ENCODE measurements at places on chromosomes 3 and 15.

- no peak for ATAC-seq
These were observed 18.9 kb upstream of the ATP13A4 start for GRCh38 chr3:193573403-193574191.

DNA sequence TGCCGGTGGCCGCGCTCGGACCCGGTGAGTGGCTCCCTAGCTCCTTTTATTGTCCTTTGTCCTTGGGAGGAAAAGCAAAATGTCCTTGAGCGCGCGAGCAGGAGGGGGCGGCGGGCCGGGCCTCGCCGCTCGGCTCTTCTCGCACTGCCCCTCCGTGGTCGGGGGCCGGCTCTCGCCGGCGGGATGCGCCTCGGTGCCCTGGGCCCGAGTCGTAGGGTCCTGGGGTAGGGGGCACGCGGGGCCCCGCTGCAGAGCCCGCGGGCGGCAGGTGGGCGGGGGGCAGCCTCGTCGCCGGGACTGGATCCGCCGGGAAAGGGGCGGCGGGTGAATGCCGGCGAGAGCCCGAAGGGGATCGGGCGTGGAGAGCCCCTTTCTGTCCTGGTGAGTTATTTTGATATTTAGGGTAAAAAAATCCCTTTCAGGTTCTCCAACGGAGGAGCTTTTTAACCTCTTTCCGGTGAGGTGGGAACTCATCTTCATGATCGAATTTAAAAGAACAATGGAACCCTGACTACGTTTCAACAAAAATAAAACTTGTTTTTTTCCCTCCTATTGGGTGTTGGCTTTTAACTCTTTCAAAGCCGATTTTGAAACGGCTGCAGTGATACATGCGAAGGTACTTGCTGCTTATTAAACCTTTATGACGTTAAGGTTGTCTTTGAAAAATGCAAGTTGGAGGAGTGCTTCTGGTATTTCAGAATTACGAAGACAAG, 16.8 kb upstream of the CHD2 start:
- peak; percentile 7 for ATAC-seq

GRCh38 chr3:38127611-38128302, 9.2 kb downstream of the ACAA1 start:
- no peak for ATAC-seq

DNA sequence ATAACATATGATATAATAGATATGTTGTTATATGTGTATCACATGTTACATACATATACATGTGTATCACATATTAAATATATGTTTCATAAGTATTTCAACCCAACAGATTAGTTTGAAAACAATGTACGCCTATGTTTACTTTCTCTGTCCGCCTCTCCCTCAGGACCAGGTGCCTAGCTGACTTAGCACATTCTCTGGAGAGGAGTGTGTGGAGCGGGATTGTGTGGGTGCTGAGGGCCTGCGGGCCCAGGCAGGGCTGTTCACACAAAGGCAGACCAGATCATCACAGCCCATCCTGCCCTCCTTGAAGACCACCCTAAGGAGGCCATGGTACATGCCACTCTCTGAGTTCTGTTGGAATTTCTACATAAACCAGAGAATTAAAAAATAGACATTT, 81.0 kb downstream of the PLXNA1 start:
- no peak for ATAC-seq

DNA sequence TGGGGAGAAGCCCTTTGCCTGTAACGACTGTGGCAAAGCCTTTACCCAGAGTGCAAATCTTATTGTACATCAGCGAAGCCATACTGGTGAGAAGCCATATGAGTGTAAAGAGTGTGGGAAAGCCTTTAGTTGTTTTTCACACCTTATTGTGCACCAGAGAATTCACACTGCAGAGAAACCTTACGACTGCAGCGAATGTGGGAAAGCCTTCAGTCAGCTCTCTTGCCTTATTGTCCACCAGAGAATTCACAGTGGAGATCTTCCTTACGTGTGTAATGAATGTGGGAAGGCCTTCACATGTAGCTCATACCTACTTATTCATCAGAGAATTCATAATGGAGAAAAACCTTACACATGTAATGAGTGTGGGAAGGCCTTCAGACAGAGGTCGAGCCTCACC, 10.9 kb downstream of the ZNF35 start:
- no peak for ATAC-seq

- no peak for ATAC-seq
These were observed 74.1 kb downstream of the MSL2 start for GRCh38 chr3:136122006-136122405.

DNA sequence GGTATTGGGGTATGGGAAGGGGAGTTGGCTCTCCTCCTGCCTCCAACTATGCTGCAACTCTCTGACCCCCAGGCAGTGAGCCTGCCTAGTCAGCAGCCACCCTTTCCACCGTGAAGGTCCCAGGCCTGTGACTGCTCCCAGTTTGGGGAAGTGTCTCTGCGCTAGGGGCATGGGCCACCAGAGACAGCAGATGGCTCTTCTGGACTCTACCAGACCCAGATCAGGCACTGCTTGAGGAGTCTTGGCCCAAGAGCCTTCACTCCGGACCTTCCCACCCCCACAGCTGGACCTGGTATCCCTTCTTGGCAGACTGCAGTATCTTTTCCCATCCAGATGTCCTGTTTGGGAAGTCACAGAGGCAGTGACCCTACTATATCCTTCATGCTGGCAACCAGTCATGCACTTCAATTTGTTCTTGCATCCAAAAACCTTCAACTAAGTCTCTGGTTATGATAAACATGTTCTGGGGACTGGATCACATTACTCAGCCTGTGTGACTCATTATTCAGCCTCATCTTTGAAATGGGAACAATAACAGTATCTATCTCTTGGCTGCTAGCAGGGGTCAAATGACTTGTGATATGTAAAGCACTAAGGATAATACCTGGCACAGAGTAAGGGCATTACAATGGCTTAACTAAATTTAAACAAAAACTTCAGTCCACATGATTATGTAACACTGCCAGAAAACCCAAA, 62.7 kb downstream of the POMGNT2 start:
- no peak for ATAC-seq

DNA sequence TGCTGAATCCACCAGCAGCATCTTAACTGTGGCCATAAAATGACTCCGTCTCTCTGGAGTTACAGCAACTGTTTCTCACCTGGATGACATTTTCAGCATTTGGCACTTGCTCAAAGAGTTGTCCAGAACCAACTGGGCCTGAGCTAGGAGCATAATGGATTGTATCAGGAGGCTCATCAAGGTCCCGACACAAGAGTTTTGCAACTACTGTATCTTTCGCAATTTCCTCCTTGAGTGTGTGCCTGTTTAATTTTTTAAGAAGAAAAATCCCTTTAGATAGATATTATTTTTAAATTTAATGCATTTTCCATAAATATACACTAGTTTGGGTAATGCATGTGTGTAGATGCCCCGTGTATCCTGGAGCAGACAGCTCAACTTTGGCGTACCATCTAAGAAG, 44.3 kb upstream of the C3orf49 start:
- no peak for ATAC-seq

GRCh38 chr15:25774871-25775270, 88.3 kb downstream of the ATP10A start:
- no peak for ATAC-seq

DNA sequence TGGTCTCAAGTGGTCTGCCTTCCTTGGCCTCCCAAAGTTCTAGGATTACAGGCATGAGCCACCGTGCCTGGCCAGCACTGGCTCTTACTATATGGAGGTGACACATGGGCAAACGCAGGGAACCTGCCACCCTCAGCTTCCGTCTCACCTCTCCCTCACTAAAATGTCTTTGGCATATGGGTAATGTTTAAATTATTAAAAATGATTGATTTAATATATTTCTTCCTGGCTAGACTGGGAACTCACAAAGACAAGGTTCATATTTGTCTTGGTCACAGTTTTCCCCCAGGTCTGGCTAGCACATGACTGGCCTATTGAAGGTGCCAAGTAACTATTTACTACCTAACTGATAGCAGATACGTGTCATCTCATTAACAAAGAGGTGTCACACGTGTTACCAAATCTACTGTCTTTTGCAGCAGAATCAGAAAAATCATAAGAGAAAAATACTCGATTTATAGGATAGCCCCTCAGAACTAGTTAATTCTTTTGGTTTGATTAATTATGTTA, 48.2 kb downstream of the SYNM start:
- ATAC-seq = no peak

- ATAC-seq = no peak
These were observed 256.4 kb downstream of the TLE3 start for GRCh38 chr15:69841113-69841828.

GRCh38 chr3:10395671-10396070, 74.8 kb upstream of the SEC13 start:
- ATAC-seq = peak; percentile 45

GRCh38 chr15:48989170-48989569, 25.5 kb upstream of the SHC4 start:
- no peak for ATAC-seq

- no peak for ATAC-seq
These were observed 16.9 kb upstream of the FGD5 start for GRCh38 chr3:14801668-14802380.

DNA sequence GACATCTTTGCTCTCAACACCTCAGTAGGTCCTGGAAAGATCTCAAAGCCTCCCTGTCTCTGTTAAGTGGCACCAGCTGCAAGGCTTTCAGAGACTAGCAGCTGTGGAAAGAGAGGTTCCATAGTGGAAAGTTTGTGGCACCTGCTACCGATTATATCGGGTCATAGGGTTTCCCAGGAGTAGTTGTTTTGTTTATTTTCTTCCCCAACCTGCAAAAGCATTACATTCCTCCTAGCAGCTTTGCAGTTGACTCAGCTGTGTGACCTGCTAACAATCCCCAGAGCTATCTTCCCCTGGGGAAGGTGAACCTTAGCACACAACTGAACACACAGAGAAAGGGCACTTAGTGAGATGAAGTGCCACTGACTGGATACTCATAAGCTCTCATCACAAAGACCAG, 598.9 kb upstream of the GRM7 start:
- ATAC-seq = no peak

DNA sequence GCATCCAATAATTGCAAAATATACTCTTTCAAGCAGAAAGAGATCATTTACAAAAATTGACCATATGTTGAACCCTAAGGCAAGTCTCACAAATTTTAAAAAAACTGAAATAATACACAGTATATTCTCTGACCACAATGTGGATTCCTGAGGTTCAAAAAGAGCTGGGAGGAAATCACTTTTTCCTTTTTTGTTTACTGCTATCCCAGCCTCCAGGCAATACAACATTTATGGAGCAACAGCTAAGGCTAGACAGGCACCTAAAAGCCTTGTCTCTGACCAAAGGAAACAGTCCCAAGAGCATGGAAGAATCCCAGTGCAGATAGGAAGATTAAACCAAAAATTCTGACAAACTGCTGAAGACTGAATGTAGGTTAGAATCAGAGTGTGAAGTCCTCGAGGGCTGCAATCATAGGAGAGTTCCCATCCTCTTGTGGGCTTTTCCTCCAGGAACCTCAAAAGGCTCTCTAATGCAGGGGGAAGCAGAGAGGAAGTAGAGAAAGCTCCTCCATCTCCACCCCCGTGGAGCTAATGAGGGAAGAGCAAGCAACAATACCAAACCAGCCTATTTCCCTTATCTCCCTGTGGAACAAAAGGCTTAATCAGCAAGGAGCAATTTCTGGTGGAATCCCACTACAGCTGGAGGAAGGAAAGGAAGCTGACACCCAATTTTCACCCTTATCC, 57.0 kb downstream of the TMCC1 start:
- ATAC-seq = no peak

GRCh38 chr15:56365075-56365711, at the start of gene TEX9:
Gene TEX9, plus strand, starts transcription at chr15:56365426. Its CDS starts 25 bp downstream, at chr15:56365451.
- ATAC-seq = peak; percentile 91

- no peak for ATAC-seq
These were observed 6.2 kb upstream of the MYO1E start for GRCh38 chr15:59378855-59379254.

DNA sequence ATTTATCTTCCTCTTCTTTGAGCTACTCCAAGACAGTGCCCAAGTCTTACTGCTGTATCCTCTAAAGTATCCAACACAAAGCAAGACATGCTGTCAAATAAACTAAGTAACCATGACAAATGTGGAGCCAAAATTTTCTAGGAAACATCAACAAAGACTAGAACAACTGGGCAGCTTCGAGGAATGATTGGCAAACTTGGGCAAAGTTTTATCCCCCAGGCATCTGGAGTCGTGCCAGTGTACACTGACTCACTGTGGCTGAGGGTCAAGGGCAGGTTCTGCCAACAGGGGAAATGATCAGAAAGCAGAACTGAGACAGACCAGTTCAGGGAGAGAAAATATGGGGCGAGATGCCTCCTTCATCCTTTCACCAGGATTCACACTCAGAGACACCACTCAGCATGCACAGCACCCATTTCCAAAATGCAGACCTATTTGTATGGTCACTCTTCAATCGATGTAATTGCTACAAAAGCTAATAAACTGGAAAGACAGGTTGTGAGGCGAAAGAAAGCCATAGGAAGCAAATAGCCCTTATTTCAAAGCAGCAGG, 65.8 kb downstream of the MB21D2 start:
- no peak for ATAC-seq

GRCh38 chr3:154616298-154616697, 186.3 kb upstream of the GPR149 start:
- no peak for ATAC-seq

GRCh38 chr3:101701696-101702634, 15.4 kb upstream of the RPL24 start:
- ATAC-seq = no peak

- no peak for ATAC-seq
These were observed 104.5 kb downstream of the ADCY5 start for GRCh38 chr3:123344175-123344906.

GRCh38 chr15:101525087-101525669, 35.7 kb upstream of the PCSK6 start:
- ATAC-seq = no peak

DNA sequence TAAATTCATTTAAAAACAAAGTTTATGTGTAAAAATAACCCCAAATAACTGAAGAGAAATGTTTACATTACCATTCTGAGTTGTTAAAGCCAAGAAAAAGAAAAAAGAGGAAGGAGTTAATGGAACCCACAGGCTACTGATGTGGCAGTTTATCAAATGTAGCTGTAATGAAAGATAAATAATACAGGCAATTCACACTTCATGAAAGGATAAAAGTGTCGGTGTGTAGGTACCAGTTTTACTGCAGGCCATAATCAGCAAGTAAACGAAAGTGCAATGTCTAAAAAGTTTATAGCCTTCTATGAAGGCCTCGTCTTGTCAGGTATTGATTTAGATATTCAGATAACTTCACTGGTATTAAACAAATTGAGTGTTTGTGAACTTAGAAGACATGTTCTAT, 164.6 kb downstream of the DPH6 start:
- no peak for ATAC-seq

- no peak for ATAC-seq
These were observed 18.4 kb upstream of the NEK10 start for GRCh38 chr3:27387625-27388024.

Measured in activated CD4-positive, CD25-positive, alpha-beta regulatory T cell treated with anti-CD3 and anti-CD28 coated beads, Interleukin-2, amount 50 U/mL, for 24 hours (primary cell).